ENCODE measurements at places on chromosomes 1 and 21.
A peak's percentile ranks its signal among the peaks of the same experiment; 100 is the strongest.

GRCh38 chr1:29243871-29244200, 7.5 kb downstream of the PTPRU start:
- DNase-seq: no peak

DNA sequence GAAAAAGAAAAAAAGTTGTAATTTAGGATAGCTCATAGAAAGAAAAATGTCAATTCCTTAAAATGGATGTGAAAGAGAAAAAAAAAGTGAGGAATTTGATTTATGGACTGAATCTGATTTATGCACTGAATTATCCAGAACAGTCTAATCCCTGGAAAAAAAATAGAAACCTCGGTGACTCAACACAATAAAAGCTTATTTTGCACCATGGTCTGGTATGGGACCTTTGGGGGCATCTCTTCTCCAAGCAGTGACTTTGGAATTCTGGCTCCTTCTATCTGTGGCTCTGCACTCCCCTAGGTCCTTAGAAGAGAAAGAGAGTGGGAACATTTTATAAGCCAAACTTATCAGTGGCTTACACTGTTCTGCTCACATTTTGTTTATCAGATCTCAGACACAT, 471.7 kb upstream of the B3GALT2 start:
- DNase-seq: no peak

DNA sequence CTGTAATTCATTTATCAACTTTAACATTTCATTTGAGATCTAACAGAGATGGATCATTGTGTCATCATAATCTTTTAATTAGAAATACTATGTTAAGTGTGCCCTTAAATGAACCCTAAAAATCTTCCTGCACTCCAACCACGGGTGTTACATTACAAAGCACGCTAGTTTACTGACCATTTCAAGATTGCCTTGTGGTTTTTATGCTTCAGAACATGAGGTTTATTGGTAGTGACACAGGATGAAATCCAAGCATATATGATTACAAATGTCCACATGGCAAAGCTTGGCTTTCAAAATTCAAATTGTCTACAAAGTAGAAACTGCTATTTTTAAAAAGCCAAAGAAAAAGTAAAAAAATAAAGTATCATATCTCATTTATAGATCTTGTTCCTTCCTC, 190.4 kb upstream of the USP25 start:
- DNase-seq: no peak

GRCh38 chr1:100585786-100586185, 47.8 kb downstream of the GPR88 start:
- no peak for DNase-seq

DNA sequence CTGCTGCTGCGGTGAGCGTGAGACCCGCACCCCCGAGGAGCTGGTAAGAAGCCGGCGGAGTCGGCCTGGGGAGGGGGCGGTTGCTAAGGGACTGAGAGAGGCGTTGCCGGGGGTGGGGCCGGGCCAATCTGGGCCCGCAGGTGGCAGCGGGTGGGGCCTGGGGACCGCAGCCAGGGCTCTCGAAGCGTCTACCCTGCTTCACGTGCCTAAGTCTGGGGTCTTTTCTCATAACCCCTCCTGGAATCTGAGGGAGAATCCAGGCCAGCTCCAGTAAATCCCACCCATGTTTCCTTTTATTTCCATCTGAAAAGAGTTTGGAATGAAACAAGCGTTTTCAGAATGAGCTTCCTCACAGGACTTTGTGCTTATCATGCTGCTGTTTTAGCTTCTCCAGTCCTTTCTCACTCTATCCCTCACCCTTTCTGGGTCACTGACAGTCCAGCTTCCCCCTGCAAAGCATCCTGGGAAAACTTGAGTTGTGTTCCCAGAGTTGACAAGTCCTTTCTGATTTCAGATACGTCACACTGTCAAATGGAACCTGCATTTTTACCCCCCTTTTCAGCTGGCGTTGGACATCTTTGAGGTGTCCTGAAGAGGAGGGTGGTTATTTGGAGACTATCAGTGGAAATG, 431 bp downstream of the CLCN6 start:
- DNase-seq: no peak

GRCh38 chr1:87644033-87644578, 315.4 kb downstream of the LMO4 start:
- peak; percentile 8 for DNase-seq

- no peak for DNase-seq
Measured at GRCh38 chr21:38596264-38597042, 98.2 kb upstream of the ERG start.

- DNase-seq: peak; percentile 76
Measured at GRCh38 chr21:31557421-31558188, 101.9 kb upstream of the SOD1 start.

- peak; percentile 95 for DNase-seq
Measured at GRCh38 chr21:42187976-42188653, 30.8 kb upstream of the ABCG1 start.

DNA sequence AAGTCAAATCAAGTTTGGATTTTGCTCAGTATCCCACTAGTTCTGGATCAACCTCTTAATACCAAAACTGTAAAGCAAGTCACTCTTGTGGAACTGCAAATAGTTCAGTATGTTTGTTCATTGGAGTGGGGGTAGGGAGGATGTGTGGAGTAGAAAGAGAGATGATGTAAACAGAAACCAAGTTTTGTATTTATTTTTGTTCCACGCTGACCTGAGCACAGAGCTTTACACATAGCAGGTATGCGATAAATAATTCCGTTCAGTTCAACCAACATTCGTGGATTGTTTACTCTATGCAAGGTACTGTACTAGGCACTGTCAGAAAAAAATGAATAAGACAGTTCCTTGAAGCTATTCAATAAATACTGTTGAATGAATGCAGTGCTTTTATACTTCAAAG, 4.5 kb upstream of the ZNF644 start:
- DNase-seq: no peak

DNA sequence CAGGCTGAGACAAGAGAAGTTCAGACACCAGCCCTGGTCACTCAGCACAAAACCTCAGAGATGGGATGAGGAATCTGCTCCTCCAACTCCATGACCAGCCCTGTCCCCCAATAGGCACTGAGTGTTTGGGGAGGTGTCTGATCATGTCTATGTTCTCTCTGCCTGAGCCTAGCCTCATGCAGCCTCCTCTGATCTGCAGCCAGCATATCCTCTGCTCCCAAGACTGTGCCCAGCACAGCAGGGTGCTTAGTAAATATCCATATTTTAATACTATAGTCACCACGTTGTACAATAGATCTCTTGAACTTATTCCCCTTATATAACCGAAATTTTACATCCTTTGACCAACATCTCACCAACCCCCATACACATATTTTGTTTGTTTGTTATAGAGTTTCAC, 202.9 kb downstream of the MATN1 start:
- no peak for DNase-seq

DNA sequence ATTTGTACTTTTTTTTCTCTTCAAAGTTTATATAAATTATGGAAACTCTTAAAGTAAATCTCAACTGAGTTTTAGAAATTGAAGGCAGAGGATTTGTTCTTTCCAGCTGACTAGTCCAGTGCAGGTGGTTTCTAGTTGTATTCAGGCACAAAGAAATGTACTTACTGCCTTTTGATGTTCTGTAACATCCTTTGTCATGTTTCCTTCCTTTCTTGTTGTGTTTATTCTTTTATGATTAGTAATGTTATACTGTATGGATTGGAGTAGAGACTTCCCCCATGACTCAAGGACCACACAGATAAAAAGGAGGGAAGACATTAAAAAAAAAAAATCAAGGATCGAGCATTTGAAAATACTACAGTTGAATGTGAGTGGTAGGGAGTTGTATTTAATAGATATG, 8.0 kb downstream of the HIPK1 start:
- no peak for DNase-seq

DNA sequence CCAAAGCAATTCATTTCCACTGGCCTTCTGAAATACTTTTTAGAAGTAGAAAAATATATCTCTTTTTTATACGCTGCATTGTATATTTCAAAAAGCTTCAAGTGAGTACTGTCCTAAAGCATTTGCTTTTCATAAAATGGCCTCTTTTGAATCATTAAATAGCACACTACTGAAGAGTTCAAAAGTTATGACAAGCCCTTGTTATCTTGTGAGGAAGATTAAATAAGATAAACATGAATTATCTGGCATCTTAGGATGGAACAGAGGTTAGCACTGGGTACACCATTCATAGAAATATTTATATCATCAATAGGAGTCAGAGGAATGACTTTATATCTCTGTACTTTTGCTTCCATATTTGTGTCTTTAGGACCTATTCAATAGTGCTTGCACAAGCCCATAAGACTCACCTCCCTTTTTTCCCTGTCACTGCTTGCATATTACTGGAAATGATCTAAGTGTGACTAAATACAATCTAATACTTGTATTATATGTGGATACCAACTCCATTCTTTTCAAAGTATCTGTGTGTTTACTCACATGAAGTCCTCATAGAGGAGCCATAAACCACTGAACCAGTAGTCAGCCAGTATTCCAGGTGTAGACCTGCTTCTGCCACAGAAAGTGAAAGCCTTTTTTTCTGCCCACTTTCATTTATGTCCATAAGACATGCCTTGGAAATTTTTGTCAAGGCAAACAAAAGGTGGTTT, 274.2 kb upstream of the C1orf105 start:
- DNase-seq: peak; percentile 44

GRCh38 chr21:15058854-15059263, 5.9 kb downstream of the NRIP1 start:
- DNase-seq: no peak

GRCh38 chr1:25648681-25649440, 32.3 kb downstream of the MAN1C1 start:
- DNase-seq: no peak

DNA sequence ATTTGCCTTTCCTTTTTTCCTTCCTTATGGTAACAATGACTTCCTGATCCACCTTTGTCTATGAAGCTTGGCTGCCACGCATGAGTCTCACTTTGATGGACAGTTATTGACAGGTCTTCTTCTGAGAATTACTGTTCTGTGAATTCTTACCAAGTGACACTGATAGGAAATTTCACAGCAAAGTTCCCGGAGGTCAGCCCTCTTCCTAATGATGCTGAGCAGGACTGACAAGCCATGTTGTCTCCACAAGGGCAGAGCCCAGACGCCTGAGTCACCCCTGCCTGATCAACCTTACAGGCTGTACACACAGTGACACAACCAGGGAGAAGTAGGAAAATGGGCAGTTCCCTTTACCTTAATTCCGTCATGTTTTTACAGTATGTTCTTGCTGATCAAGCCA, 44.2 kb downstream of the ZC3H11B start:
- DNase-seq: no peak

DNA sequence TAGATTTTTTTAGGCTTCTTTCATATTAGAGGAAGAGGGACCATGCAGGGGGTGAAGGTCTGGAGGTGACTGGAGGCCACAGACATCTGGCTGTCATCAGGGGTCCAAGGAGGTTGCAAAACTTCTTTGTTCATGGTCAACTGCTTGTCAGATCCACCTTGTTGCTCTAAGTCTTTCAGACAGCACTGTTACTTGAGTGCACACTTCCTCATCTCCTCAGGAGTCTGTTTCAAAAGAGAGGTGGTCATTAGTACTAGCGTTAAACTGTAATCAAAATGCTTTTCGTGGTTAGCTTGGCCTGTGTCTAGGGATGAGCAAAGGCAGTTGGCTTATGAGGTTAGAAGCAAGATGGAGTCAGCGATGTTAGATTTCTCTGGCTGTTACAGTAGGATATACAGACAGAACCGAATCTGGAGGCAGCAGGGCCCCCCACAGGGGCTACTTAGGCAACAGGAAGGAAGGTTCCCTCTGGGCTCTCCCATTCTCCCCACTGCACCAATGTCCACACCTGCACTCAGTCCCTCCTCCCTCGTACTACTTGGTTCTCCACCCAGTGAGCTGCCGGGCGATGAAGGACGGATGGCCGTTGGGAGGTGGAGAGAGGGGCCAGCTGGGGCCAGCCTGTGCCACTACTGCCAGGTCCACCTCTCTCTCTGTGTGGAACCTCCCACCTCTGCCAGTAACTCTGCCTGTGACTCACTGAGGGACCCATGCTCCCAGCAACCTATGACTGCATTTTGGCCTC, 57.2 kb downstream of the TOR1AIP2 start:
- no peak for DNase-seq
